RPMI8226 (cell line): ENCODE measurements at places on chromosomes 5 and 9.

DNA sequence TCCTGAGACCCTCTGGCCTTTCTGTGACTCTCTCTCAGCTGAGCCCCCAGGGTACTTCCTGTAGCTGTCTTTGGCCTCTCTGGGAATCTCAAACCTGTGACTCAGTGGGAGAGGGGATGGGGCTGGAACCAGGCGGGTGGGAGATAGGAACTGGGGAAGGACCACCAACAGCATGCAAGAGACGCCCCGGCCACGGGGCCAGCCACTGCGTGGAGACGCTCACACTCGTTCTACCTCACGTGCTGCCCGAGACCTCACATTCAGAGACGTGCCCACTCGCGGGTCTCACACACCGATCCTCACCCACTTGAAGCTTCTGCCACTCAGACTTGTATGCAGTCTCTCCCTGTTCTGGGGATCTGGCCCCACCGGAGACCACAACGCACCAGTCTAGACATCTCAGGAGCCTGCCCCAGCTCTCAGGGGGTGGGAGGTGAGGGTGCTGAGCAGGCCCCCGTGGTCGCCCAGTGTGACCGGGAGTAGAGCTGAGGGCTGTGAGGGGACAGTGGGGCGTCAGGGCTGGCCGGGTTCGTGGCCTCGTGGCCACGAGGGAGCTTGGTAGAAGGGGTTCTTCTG is 13.8 kb downstream of the GPRIN1 start:
- DNase-seq, result no peak

GRCh38 chr5:89397096-89397495 is 514.1 kb upstream of the MEF2C start:
- no peak for DNase-seq

DNA sequence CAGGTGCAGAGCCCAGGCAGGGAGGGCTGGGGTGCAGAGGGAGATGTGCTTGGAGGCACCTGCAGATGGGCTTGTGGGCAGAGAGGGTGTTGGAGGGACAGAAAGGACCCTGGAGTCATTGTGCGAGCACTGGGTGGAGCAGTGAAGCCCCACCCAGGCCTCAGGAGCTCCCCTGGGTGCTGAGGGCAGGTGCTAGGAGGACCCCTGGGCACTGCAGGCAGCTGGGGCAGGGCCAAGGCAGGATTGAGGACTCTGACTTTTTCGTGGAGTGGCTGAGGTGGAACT is 10.3 kb upstream of the SLC6A18 start:
- peak; percentile 49 for DNase-seq

DNA sequence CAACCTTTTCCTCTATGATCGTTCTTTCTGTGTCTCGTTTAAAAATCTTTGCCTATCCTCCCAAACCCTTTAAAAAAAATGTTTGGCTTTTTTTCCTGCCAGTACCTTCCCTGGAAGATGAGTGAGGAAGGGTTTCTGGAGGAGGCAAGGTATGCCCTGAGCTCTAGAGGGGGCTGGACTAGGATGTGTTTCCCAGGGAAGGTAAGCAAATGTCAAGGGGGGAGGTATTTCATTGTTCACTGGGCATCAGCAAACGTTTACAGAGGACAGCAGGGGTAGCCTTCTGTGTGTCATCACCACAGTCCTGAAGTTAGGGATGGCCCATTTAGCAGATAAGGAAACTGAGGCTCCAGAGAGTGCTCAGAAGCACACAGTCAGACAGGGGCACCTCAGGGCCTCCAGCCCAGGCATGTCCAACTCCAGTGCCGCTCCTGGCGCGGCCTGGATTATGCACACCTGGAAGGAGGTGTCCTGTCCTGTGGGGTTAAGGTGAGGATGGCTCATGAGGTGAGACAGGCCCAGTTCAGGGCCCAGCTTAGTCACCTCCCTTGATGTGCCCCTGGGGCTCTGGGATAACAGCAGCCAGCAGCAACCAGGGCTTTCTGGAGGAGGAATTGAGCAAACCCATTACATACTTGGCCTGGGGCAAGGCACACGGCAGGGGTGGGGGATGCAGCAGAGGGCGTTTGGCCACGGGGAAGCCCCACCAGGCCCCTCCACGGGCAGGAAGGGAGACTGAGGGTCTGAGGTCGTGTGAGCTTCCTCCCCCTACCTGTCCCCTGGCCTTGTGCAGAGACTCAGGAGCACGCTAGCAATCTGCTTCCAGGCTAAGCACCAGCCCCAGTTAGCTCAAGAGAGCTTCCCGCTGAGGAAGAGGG is 100.3 kb upstream of the LMX1B start:
- no peak for DNase-seq

- DNase-seq, result peak; percentile 75
These were observed 61.7 kb downstream of the MRPL36 start for GRCh38 chr5:1737790-1738405.

DNA sequence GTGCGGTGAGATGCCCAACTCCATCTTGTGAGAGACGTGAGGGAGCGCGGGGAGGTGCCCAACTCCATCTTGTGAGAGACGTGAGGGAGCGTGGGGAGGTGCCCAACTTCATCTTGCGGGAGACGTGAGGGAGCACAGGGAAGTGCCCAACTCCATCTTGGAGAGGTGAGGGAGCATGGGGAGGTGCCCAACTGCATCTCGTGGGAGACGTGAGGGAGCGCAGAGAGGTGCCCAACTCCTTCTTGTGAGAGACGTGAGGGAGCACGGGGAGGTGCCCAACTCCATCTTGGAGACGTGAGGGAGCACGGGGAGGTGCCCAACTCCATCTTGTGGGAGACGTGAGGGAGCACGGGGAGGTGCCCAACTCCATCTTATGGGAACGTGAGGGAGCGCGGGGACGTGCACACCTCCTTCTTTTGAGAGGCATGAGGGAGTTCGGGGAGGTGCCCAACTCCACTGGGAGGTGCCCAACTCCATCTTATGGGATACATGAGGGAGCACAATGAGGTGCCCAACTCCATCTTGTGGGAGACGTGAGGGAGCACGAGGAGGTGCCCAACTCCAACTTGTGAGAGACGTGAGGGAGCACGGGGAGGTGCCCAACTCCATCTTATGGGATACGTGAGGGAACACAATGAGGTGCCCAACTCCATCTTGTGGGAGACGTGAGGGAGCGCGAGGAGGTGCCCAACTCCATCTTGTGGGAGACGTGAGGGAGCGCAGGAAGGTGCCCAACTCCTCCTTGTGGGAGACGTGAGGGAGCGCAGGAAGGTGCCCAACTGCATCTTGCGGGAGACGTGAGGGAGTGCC is 235.4 kb downstream of the CACNA1B start:
- no peak for DNase-seq
